Stimulated activated CD8-positive, alpha-beta memory T cell treated with anti-CD3 and anti-CD28 coated beads, Interleukin-7, amount 100 ng/mL, for 48 hours (primary cell): ENCODE measurements at places on chromosomes 4 and X.

DNA sequence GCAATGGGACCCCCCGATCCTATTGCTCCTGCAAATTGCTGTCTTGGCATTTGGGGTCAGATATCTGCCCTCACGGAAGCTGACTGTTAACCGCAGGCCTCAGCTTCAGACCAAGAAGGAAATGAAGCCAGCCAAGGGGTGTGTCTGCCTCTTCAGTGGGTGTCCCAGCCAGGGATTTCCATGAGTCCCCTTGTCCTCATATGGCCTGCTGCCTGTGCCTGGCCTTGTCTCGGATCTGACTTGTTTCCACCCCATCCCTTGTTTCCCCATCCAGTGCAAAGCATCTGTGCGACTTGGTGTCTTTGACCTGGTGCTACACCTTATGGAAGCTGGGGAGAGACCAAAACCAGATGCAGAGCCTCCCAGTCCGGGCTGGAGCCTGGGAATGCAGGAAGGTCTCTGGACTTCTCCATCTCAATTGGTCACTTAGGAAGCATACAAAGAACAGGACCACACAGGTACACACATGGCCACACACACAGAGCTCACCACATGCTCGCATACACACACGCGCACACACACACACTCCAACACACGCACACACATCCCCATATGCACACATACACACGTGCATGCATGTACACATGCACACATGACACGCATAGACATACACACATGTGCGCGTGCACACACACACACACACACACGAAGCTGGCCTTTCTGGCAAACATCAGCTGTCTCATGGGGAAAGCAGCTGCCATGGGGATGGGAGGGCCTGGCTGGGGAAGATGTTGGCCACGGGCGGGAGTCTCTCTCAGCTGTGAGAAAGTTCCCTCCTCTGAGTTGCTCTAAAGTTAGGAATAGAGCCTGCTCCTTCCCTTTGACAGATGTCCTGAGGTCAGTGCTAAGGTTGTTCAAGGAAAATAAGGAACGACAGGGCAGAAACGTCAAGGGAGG, 65.5 kb downstream of the CRMP1 start:
- DNase-seq, result no peak

- DNase-seq, result no peak
Observed at GRCh38 chr4:62517716-62518115, 1317.6 kb downstream of the ADGRL3 start.

DNA sequence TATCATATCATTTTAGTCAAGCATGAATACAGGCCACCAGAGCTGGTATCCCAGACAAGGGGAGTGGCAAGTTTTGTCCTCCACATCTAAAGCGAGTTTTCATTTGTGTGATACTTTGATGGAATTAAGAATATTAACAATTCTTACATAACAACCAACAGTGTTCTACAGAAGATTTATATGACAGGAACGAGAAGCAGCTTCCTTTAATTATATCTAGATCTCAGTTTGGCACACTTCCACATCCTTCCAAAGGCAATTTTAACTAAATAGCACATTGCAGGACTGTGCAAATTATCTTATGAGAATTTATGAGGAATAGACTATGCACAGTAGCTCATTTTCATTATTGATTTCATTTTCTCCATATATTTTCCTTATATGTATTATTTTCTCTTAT, 121.2 kb upstream of the GUCY1A1 start:
- no peak for DNase-seq

GRCh38 chr4:61312526-61312925, 112.4 kb downstream of the ADGRL3 start:
- no peak for DNase-seq

DNA sequence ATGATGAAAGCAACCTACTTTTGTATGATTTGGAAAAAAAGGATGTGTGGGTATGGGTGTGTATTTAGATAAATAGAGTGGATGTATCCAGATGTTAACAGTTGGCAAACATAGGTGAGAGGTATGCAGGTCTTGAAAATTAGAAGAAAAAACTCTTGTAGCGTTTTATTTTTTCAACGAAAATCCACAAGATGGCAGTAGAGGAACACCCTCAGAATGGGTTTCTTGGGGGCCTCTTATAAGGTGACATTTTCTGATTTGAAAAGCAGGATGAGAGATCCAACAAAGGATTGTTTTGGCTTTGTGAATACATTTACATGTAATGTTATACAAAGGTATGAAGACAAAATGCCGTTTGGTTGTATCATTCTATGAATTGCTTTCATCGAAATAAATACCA, 68.3 kb downstream of the FMR1NB start:
- no peak for DNase-seq

- DNase-seq, result peak; percentile 22
Observed at GRCh38 chrX:15854080-15854655, 445 bp downstream of the AP1S2 start.

DNA sequence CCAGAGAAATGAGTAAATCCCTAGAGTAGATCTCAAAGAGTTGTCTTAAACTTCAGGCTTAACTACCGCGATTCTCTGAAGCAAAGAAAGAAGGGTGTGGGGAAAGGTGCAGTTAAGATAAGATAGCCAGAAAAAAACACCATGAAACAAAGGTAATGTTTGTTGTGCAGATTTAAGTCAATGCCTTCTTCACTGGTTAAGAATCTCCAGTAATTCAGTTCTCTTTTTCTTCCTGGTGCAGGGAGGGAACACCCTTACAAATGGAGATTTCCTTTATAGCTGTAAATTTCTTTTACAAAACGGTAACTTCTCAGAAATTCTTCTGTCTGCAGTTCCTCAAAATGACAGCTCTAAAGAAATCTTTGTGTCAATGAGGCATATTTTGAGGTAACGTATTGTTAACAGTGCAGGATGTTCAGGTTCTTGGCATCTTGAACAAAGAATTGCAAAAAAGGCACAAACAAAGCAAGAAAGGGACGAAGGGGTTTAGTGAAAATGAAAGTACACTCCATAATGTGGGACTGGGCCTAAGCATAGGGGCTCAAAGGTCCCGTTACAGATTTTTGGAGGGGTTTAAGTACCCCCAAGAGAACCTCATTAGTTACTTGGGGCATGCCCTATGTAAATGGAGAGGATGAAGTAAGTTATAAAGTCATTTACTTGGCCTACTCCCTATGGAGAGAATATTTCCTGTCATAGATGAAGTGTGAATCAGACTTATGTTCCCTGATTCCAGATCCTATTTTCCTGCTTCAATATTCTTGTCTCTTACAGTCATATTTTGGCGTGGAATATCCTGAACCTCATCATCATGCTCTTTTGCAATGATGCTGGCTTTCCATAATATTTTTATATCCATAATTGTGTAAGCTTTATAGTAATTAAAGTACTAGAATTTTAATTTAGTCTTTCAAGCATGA, 492.0 kb downstream of the PCDH11X start:
- no peak for DNase-seq

- DNase-seq, result no peak
Observed at GRCh38 chr4:180058691-180059215, 2184.4 kb upstream of the TENM3 start.

- no peak for DNase-seq
Observed at GRCh38 chrX:129041319-129041718, 482.0 kb downstream of the SMARCA1 start.

GRCh38 chr4:6265546-6265945, 4.1 kb upstream of the WFS1 start:
- DNase-seq, result no peak

GRCh38 chrX:115564243-115564642, 3.3 kb downstream of the PLS3 start:
- no peak for DNase-seq

DNA sequence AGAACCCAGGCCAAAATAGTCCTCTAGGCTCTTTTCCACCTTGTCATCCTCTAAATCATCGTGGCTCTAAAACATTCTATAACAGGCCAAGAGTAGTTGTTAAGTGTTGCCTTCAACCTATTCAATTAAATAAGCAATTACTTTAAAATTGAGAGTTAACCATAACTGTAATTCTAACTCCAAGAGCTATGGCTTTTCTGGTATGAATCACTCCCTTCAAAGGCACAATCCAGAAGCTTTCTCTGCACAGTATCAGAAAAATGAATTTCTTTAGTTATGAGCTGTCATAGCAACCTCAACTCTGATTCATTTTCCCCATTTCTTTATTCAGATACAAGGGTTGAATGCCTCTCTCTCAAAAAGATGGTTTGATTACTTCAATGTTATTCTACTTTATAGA, 21.7 kb downstream of the INPP4B start:
- DNase-seq, result no peak

DNA sequence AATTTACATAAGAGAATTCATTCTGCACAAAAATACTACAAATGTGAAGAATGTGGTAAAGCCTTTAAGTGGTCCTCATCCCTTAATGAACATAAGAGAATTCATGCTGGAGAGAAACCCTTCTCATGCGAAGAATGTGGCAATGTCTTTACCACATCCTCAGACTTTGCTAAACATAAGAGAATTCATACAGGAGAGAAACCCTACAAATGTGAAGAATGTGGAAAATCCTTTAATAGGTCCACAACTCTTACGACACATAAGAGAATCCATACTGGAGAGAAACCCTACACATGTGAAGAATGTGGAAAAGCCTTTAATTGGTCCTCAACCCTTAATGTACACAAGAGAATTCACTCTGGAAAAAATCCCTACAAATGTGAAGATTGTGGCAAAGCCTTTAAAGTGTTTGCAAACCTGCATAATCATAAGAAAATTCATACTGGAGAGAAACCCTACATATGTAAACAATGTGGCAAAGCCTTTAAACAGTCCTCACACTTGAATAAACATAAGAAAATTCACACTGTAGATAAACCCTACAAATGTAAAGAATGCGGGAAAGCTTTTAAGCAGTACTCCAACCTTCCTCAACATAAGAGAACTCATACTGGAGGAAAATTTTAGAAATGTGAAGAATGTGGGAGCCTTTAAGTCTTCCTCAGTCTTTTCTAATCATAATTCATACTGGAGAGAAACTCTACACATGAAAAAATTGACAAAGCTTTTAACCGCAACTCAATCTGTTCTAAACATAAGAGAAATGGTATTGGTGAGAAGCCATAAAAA, 37.4 kb downstream of the ZNF718 start:
- DNase-seq, result no peak

DNA sequence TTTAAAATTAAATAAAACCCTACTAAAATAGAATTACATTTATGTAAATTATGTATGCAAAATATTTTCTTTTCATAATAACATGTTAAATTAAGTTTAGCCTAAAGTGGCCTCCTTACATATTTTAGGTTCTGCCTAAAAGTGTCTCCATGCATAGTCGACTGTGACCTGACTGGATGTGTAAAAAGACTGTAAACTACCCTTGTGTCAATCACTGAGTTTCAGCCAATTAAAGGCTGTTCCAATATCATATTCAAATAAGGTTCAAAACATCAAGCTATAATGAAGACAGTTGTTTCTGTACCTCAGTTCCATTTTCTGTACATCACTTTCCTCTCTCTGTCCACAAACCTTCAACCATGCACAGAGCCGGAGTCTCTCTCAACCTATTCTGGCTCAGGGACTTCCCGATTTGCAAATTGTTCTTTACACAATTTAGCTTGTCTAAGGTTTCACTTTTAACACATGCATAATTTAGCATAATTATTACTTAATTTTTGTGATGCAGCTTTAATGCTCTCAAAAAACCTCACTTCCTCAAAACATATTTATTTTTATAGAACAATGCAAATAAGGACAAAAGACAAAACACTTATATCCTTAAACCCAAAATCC, 60.1 kb downstream of the SH3RF1 start:
- no peak for DNase-seq

DNA sequence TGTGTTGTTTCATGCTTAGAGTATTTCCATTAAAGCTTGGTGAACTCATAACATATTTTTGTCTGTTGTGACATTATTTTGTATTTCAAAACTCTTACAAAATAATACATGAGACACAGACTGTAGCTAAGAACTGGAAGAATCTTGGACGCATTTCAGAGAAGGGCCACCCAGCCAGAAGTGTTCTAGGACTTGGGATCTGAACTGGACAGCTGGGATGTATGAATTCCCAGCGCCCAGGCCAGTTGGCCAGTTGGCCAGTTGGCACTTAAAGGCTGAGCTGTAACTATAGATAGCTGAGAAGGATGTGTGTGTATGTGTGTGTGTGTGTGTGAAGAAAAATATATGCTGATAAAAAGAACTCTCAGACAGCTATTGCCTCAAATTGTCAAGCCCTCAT, 193.4 kb upstream of the GPR101 start:
- DNase-seq, result no peak

GRCh38 chr4:22471419-22471818, 44.4 kb downstream of the ADGRA3 start:
- DNase-seq, result no peak

GRCh38 chrX:40495659-40496058, 85.1 kb upstream of the ATP6AP2 start:
- DNase-seq, result no peak

DNA sequence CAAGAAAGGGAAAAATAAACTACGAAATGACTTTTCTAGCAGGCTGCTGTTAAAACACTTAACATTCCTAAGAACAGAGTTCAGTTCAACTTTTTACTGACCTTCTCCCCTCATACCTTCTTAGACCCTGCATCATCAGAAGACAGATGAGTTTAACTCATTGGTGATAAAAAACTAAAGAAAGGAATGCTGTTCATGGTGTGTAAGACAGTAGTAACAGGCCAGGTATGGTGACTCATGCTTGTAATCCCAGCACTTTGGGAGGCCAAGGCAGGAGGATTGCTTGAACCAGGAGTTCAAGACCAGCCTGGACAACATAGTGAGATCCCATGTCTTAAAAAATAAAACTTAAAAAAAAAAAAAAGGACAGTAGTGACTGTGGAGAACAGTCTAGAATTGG, 16.2 kb downstream of the RBM47 start:
- DNase-seq, result no peak

GRCh38 chr4:76532805-76533204, 97.8 kb downstream of the SHROOM3 start:
- DNase-seq, result no peak

GRCh38 chr4:55794053-55794452, 25.5 kb upstream of the EXOC1L start:
- no peak for DNase-seq

- DNase-seq, result no peak
Observed at GRCh38 chr4:61485056-61485455, 284.9 kb downstream of the ADGRL3 start.

- no peak for DNase-seq
Observed at GRCh38 chr4:113781439-113782040, 20.0 kb upstream of the CAMK2D start.

DNA sequence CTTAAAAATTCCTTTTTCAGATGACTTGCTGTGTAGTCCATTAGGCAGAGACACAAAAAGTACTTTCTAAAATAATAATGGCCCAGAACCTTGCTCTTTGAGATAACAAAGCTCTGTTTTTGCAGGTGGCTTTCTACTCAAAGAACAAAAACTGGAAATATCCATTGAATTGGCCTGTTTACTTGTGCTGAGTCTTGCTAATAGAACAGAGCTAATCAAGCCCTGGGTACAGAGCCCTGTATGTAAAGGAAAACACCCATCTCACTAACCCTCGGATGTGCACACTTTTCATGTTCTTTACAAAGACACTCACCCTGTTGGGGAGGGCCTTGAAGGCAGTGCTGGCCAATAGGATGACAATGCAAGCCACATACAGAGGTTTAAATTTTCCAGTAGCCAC, 27.0 kb upstream of the LNX1 start:
- DNase-seq, result no peak

- no peak for DNase-seq
Observed at GRCh38 chrX:21798677-21799219, 40.7 kb upstream of the MBTPS2 start.

GRCh38 chr4:74133786-74134499, 24.0 kb upstream of the MTHFD2L start:
- DNase-seq, result peak; percentile 20

GRCh38 chrX:105018865-105019264, 201.6 kb downstream of the TEX13A start:
- DNase-seq, result no peak
